ENCODE measurements at places on chromosomes 4 and X.

GRCh38 chrX:78548012-78548411, 111.1 kb downstream of the RTL3 start:
- peak; percentile 68 for DNase-seq

- peak; percentile 59 for DNase-seq
These were observed 21.2 kb upstream of the USP9X start for GRCh38 chrX:41064018-41064417.

DNA sequence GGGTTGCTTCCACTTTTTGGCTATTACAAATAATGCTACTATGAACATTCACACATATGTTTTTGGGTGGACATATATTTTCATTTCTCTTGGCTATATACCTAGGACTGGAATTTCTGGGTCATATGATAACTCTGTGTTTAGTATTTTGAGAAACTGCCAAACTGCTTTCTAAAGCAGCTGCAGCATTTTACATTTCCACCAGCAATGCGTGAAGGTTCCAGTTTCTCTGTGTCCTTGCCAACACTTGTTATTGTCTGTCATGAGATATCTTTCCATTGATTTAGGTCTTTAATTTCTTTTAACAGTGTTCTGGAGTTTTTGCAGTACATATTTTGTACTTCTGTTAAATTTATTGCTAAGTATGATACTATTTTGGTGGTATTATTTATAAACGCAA, 48.3 kb downstream of the CLCN5 start:
- DNase-seq: no peak

DNA sequence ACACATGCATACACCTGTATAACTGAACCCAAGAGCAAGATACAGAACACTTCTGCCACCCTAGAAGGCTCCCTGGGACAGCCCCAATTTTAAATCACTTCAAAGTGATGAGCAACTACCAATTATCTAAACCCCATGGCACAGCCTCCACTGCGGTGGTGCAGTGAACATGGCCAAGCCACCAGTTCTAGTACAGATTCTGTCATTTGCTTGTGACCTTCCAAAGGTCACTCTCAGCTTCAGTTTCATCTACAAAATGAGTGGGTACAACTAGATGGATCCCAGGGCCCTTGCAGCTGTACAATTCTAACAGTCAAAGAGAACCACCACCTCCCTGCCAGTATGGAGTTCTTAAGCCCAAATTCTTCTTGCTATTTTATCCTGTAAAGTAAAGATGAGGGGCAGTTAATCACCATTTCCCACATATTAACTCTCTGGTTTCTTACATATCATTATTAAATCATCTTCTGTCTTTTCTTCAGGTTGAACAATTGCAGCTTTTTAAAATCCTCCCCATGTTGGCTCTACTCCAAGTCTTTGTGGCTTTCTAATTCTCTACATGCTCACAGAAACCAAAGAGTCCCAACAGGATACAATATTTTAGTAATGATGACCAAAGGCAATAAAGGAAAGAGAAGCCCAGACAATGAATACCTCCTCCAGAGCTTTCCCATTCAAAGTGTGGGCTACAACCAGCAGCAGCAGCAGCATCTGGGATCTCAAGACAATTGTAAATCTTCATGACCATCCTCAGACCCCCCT, 39.0 kb upstream of the GPM6B start:
- peak; percentile 46 for DNase-seq

- DNase-seq: no peak
These were observed 8.3 kb upstream of the HAND2 start for GRCh38 chr4:173538148-173538908.

DNA sequence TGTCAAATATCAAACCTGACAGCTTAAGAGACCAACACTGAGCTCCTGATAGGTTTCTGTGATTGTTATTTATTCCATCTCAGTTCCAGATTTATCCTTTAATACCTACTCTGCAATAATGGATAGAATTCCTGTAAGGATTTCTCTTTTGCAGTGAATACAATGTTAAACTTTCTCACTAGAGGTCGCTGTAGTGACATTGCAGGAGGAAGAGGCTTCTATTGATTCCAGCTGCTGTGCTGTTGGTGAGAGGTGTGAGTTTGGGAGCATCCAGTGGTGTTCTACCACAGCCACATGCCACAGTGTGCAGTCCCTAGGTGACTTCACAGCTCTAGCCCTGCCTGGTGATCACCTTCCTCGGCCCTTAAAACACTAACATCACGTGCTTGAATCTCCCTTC, 34.6 kb upstream of the DCAF8L2 start:
- peak; percentile 29 for DNase-seq

DNA sequence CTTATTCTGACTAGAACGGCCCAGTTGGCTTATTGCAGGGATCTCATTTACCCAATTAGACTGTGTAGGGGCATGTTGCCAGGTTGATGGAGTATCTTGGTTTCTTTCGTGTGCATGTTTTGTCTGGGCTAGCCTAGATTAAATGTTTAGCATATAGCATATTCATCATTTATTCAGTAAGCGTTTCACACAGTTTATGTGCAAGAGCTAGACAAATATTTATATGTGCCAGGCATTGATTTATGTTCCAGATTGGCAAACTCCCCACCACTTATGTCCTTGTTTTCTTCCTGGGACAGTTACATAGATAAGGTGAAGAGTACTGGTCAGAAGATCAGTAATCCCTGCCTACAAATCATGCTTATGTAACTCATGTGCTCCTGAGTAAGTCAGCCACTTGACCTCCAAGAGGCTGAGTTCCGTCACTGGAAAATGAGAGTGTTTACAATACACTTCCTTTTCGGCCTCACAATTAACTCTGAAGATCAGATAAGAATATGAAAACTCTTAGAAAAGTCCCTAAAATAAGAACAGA, 57.2 kb downstream of the RUFY3 start:
- no peak for DNase-seq

DNA sequence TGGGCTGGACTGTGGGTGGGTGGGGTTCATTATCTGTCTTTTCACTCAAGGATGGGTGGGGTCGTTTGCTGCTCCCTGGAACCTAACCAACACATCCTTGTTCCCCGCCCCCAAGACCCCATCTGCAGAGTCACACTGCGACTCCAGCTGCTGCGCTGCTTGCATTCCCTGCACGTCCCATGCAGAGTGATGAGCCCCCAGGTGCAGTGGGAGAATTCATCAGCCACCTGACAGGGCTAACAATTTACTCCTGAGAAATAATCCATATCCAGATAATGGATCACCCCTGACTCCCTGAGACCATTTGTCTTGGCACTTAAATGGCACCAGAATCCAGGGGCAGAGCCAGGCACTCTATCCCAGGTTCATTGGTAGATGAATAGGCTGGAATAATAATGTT, 12.4 kb upstream of the ARHGAP36 start:
- DNase-seq: no peak

DNA sequence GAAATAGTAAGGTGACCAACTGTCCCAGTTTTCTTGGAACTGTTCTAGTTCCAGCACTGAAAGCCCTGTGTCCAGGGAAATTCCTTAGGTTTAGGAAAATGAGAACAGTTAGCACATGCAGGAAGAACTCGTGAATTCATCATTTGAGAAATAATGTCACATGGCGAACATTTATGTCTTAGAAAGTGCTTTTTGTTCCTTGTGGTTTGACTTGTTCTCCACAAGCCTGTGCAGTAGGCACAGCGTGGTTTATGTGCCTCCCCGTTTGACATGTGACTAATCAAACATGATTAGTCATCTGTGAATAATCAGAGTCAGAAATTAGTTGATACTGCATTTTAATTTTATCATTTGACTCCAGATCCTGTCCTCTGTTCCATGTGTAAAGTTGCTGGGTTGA, 556.0 kb upstream of the CPEB2 start:
- peak; percentile 5 for DNase-seq

DNA sequence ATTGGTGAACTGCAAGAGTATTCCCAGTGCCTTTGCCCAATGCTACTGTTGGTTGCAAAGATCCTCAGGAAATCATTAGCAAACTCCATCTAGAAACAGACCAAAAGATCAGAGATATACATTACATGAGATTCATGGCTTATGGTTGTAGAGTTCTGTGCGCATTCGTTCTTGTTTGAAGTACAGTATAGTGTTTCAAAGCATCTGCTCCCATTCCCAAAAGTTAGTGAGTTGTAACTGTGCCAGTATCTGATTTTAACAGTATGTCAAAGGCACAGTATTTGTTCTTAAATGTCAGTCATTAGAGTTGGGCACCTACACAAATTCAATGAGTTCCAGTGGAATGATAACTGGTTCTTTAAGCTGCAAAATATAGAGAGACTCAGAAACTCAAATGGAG, 314.7 kb upstream of the ATOH1 start:
- DNase-seq: no peak

GRCh38 chr4:158869761-158870160, 100.9 kb downstream of the FNIP2 start:
- DNase-seq: no peak

All from fibroblast of skin of back (primary cell).